Urinary bladder (tissue), 4 donors: ENCODE measurements at places on chromosomes 3 and 15. TPM values are rescaled to one million over a fixed set of nuclear protein-coding genes. Genes with fewer than 3 reads are reported as not detected.

DNA sequence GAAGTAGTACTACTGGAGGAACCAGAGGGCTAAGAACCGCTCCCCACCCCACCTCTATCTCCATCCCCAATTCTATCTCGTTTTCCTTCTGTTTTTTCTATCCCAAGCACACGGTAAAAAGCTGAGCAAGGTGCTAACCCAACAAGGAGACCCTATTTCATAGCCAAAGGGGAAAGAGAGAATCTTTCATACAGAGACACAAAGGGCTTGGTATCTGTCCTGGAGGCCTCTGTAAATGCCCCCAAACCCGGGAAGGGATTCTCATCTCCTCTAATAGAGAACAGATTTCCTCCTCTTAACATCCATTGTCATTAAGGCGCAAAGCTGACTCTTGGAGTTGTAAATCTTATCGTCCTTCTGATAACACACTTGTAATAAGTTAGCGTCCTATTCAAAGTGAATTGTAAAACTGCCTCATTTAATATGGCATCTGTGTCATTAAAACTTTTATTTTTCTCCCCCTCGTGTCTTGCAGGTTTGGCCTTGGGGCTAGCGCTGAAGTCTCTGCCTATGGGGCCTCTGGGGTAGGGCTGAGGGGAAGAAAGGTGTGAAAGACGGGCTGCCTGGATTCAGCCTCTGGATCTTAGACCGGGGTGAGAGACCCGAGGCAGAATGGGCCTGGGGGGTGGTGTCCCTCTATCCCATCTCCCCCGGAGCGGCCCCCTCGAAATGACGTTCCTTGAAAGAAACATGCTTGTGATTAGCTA, 12.1 kb downstream of the NR2F2 start:
- no peak for DNase-seq

DNA sequence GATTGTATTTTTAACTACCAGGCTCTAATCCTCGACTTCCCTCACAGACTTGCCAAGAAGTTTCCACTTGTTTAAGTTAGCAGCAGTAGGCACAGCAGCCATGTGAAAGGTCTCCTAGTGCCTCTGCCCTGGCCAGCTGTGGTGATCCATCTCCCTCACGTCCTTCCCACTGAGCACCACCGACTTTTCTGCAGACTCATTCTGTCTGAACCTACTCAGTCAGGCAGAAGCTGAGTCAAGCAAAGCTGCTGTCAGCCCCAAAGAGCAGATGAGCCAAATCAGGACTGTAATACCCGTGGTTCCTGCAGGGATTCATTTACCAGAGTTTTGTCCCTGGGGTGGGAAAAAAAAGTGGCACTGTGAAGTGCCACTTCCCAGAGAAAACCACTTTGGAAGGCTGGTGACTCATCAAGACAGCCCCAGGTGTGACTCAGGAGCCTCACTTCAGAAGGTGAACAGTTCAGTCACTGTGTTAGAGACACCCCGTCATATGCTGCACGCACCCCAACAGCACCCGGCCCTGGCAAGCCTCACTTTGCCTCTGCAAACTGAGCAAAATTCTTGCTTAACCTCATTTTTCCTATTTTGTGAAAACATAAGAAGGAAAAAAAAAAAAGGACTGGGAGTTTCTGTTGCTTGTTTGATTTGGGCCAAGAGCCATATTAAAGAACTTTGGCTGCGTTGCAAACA, 76.0 kb downstream of the WWTR1 start:
- no peak for DNase-seq

DNA sequence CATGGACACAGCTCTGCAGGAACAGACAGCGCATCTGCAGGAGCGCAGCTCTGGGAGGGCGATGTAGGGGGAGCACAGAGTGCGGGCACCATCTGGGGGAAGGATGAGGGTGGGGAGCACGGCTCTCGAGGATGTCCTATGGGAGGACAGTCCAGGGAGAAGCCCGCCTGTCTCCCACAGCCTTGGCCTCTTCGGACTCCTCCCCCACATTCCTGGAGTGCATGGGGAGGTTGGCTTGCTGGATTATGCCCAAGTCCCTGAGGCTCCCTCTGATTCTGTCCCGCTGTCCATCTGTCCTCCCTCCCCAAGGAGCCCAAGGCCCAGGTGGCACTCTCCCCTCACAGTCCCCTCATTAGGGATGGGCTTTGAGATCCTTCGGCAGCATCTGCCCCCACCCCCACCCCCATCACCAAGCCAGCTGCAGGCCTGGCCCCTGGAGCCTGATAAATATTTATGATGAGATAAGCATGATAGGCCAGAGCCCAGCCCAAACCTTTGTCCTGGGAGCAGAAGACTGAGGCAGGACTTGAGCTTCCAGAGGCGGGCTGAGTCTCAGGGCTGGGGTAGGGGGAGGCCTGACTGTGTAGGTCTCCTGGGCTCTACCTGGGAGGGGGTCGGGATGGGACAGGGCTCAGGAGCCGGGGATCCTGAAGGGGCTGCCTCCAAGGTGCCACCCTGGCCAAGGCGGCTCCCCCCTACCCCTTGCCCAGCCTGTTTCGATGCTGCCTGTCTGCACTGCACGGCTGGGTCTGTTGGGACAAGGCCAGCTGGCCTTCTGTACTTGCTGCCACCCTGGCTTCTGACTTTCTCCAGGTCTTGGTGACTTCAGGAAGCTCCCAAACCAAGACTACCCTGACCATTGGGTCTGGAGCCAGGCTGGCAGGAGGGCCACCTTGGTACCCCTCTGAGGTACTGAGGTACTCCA, 28.6 kb upstream of the SEMA3F start:
- no peak for DNase-seq

SLC12A1 gene
- total RNA-seq: not detected

FGF7 gene
- total RNA-seq: 57.8 TPM

DNA sequence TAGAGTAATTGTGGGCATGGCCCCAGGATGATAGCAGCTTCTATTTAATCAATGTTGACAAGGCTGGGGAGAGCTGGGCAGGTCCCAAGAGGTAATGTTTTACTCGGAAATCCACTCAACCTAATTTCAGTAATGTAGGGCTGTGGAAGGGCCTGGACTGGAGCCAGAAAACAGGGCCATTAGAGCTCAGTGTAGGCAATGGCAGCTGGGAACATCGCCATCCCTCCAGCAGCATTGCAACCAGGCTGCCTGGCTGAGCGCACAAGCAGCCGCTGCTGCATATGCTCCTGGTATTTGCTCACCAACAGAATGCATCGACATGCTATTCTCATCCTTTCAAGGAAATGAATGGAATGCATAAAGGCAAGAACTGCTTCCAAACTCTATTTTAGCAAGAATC, 90.0 kb downstream of the GAP43 start:
- DNase-seq: no peak
